ENCODE measurements at places on chromosomes 11 and 22.

- no peak for DNase-seq
Measured at GRCh38 chr11:121625777-121626506, 173.2 kb upstream of the SORL1-AS1 start.

- DNase-seq, result no peak
Measured at GRCh38 chr11:33413301-33413700, 156.1 kb downstream of the HIPK3 start.

- DNase-seq, result no peak
Measured at GRCh38 chr11:129639300-129639699, 176.3 kb upstream of the TMEM45B start.

DNA sequence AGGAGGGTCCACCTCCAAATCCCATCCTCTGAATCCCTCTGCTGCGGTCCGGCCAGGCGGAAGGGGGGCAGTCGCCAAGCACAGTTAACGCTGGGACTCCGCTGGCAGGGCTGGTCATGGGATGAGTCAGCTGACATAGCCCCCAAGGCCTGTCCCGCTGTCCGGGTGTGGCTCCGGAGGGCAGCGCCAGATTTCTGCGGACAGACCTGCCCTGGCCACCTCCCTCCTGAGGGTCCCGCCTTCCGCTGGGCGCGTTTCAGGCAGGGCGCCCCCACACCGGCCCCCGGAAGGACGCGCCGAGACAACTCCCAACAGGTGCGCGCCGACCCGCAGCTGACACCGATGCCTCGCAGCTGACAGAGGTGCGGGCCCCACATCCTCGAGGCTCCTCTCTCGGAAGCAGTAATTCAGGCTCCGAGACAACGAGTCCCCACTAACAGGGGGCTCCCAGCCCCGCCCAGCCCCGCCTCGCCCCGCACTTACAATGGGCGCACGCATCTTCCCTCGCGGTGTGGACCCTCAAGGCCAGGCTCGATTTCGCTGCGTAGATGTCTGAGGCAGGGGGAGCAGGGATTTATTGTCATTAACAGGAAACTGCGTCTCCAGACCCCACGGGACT, 607 bp downstream of the PLAAT3 start:
- peak; percentile 71 for DNase-seq

- no peak for DNase-seq
Measured at GRCh38 chr11:113189909-113190667, 124.3 kb upstream of the TTC12 start.

DNA sequence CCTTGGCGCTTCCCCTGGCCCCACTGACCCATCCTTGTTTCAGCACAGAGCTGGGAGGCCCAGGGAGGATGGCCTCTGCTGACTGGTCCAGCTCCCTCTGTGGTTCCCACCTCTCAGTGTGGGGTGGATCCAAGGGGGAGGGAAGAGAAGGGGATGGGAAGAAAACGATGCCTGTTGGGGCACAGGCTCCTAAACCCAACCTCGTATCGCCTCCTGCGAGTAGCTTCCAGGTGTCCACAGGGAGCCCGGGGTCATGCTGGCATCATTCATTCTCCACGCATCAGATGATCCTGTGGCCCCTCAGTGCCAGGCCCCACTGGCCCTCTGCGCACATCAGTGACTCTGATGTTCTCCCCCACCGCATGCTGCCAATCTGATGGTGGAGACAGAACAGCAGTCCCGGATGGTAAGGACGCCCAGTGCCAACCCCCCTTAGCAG, 5.1 kb downstream of the MYEOV start:
- no peak for DNase-seq

DNA sequence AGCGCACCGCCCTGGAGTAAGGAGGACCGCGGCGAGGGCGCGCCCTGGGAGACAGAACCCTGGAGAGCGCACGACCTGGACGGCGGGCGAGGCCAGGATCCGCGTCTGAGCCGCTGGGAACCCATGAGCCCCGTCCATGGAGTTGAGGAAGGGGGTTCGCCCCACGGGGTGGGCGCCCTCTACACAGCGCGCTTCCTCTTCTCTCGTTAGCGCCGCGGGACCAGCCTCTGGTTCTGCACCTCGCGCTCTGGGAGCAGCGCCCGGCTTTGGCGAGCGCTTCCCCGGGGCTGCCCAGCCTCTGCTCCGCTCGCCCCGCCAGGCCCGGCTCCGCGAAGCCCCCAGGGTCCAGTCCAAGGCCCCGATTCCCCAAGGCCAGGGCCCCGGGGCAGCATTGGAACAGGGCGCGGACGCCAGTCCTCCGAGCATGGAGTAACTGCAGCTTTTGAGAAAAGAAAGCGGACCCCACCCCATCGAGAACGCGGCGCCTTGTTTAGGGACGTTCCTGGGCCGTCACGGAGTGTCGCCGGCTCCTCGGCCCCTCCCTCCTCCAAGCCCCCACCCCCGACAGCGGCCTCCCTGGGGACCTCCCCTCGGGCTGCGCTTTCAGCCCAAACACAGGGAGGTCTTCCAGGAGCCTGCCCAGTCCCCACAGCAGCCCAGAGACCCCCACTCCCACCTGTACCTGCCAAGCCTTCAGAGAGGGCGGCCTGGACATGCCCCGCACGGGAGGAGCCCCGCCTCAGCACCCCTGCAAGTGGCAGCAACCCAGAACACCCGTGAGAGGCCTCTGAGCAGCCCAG, 56.2 kb downstream of the BRD1 start:
- no peak for DNase-seq

- no peak for DNase-seq
Measured at GRCh38 chr11:35810045-35810645, 133.7 kb upstream of the LDLRAD3 start.

DNA sequence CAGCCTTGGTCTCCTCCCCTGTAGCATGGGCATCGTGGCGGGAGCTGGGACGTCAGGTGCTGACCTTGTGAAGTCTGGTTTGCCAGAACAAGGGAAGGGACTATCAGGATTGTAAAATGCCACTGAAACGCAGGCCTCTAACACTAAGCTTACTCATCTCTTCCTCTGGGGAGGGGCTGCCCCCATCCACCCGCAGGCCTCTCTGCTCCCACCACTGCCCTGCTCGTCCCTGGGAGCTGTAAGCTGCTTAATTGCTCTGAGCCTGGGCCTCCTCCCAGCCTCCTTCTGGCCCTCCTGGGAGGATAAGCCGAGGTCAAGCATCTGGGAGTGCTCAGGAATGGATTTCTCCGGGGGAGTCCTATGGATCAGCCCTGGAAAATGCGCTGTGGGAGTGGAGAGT, 8.4 kb downstream of the SHISAL1 start:
- no peak for DNase-seq

- no peak for DNase-seq
Measured at GRCh38 chr22:45317551-45318167, 7.9 kb downstream of the FAM118A start.

DNA sequence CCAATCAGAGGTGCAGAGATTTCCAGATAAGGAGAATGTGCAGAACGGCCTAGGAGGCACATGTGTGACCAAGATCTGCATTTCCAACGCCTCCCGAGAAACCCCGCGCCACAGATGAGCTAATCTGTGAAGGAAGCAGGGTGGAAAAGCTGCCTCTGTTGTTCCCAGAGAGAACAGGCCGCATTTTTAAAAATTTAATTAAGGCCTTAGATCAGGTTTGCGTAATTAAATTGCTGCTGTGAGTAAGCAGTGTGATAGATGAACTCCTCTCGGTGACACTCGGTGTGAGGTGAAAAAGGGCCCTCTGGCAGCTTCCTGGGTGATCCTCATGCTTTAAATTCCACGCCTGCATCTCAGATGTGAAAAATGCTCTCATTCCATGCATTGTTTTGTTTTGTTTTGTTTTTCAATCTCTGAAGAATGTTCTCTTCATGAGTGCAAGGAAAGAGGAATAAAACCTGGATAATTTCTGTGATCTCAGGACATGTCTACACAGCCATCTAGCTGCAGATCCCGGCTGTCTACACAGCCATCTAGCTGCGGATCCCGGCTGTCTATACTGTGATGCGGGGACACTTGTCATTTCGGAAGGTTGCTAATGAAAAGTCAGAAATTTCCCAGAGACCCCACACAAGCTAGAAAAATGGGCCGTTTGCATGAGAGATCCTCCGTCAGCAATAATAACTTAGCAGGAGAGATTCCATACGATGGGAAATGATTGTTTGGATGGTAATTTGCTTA, 1398.9 kb downstream of the BRD1 start:
- no peak for DNase-seq

DNA sequence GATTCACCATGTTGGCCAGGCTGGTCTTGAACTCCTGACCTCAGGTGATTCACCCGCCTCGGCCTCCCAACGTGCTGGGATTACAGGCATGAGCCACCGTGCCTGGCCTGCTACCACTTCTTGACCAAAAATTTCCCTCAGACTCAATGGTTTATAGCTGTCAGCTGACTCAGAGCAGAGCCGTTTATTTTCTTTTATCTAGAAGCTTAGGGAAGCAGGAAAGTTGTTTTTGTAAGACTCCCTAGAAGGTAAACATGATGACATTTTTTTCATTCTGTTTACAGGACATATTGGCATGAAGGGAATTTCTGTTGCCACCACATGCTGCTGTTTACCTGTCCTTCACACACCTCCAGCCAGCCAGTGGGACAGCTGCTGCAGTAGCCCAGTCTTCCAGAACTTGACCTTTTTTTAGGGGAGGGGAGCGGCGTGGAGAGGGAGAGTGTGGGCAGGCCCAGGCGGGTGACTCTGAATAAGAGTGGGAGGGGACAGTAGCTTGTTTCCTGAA, 56.1 kb upstream of the PTPRJ start:
- DNase-seq, result no peak

GRCh38 chr22:19981961-19982920, 34.4 kb downstream of the ARVCF start:
- DNase-seq, result no peak

DNA sequence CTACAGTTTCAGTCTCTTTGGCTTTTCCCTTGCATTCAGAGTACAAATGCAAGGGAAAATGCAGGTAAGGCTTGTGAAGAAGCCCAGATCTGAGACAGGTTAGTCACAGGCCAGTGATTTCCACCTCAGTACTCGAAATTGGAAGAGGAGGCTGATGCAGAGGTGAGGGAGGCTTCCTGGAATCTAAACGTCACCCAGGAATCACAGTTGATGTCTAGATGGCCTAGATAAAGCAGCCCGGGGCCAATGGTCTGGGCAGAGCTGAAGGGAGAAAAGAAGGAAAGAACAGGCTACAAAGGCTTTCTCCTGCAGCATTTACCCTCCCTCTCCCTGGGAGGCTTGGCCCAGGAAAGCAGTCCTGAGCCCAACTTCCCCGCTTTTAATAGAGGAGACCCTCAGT, 8.5 kb downstream of the TRIM6 start:
- DNase-seq, result no peak

DNA sequence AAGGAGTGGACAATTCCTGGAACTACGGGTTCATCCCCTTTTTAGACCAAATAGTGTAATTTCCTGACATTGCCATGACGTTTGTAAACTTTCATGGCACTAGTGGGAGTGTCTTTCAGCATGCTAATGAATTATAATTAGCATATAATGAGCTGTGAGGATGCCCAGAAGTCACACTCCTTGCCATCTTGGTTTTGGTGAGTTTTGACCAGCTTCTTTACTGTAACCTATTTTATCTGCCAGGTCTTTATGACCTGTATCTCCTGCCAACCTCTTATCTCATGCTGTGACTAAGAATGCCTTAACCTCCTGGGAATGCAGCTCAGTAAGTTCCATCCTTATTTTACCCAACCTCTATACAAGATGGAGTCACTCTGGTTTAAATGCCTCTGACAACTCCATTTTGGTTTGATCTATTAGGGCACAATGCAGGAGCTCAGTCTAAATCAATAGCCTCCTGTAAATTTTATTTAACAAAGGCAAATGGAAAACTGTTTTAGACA, 20.7 kb downstream of the OR10A6 start:
- DNase-seq, result no peak

- DNase-seq, result no peak
Measured at GRCh38 chr11:76523147-76523546, 78.3 kb downstream of the EMSY start.

- no peak for DNase-seq
Measured at GRCh38 chr11:39434466-39434865, 2025.0 kb downstream of the LRRC4C start.

DNA sequence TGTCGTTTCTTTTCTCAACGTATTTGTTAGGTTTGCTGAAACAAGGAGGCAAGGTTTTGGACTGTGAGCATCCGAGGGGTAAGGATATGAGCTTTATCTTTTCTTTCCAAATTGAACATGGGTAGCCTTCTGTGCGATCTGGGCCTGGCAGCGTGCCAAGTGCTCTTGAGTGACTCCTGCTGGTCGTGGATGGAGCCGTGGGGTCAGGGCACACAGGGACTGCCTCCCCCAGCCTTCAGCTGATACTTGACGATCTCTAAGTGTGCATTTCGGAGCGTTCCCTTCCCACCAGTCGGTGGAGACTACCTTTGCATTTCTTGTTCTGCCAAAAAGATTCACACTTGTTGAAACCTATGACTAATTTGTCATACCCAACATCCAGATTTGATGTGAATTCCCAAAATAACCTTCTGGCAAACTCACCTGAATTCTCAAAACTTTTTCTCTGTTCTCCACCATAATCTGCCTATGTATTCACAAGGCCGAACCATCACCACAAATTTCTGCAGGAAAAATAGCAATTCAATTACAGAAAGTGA, 40.1 kb upstream of the CLMP start:
- peak; percentile 75 for DNase-seq

GRCh38 chr22:19543970-19544708, 19.9 kb upstream of the CLDN5 start:
- no peak for DNase-seq

GRCh38 chr22:20116376-20116950, 559 bp downstream of the RANBP1 start:
- no peak for DNase-seq

DNA sequence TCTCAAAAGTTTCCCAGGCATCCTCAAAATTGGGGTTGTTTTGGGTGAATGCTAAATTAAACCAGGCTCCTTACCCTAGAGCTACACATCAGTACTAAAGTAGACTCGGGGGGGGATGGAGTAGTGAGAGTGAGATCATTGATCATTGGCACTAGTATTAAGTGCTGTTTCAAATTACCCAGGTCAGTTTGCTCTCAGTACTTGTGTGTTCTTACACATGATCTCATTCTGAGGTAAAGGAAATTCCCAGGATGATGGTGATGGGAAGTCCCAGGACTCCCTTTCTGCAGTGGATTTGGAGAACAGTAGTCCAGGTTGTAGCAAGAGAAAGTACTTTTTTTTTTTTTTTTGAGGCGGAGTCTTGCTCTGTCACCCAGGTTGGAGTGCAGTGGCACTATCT, 12.5 kb downstream of the RBM4 start:
- no peak for DNase-seq

DNA sequence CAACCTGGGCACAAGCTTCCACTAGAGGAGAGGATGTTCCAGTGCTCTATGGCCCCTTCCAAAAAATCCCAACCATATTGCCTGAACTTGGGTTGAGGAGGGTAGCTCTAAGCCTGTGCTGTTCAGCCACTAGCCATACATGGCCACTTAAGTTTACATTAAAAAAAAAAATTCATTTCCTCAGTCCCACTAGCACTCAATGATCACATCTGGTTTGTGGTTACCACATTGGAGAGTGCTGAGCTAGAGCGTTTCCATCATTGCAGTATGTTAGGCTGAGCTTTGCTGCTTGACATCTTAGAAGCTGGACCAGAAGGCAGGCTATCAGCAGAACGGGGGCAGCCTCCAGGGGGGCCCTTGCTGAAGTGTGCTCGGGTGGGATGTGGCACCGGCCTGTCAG, 43.5 kb upstream of the CYP2D6 start:
- DNase-seq, result no peak
